Hepatocyte (in vitro differentiated cells): ENCODE measurements at places on chromosomes 5 and 9. TPM values are rescaled to one million over a fixed set of nuclear protein-coding genes. Genes with fewer than 3 reads are reported as not detected.

The OR13C8 gene
- total RNA-seq: not detected in 2 replicates

The HTR1A gene
- 0.20 and 0.57 TPM in 2 replicates for total RNA-seq

The SCGB3A2 gene
- 32.0 and 33.6 TPM in 2 replicates for total RNA-seq

The PTGDS gene
- total RNA-seq: 56.0 and 56.4 TPM in 2 replicates
